Astrocyte (in vitro differentiated cells and primary cell): ENCODE measurements at places on chromosomes 11 and 22. TPM values are rescaled to one million over a fixed set of nuclear protein-coding genes. Genes with fewer than 3 reads are reported as not detected.

The OR51E2 gene
- total RNA-seq = 0.27 and 0.38 TPM in 2 replicates

The TAF6L gene
- total RNA-seq = 14.7 and 15.1 TPM in 2 replicates

- DNase-seq = no peak
- no peak overlapping the region for H3K27ac ChIP-seq
- peaks cover 10% of the 10 kb centered on the region for H3K27me3 ChIP-seq
- no peak overlapping the region for H3K4me3 ChIP-seq
- H3K4me1 ChIP-seq = peaks cover 37% of the 10 kb centered on the region
- H3K36me3 ChIP-seq = no peaks in the 10 kb centered on the region
These were observed 53.5 kb downstream of the CYTH4 start for GRCh38 chr22:37335806-37336199.

DNA sequence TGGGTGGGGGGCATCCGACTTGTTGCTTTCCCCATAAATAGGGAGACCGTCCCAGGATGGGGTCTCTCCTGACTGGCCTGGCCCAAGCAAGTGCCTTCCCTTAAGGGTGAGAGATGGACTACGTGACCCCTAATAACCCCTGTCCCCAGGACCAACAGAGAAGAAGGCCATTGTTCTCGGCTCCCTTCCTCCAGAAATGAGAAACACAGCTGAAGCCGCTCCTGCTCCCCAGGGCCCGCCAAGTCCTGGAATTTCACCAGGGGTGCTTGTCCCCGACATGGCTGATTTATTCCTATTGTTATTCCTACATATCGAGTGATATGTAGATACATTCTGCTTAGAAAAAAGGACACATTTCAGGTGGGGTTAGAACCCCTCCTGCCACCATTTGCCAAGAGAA lies 100.8 kb downstream of the TP53I11 start:
- H3K4me3 ChIP-seq = no peak overlapping the region
- H3K4me1 ChIP-seq = no peaks in the 10 kb centered on the region
- H3K27me3 ChIP-seq = peaks cover 22% of the 10 kb centered on the region

DNA sequence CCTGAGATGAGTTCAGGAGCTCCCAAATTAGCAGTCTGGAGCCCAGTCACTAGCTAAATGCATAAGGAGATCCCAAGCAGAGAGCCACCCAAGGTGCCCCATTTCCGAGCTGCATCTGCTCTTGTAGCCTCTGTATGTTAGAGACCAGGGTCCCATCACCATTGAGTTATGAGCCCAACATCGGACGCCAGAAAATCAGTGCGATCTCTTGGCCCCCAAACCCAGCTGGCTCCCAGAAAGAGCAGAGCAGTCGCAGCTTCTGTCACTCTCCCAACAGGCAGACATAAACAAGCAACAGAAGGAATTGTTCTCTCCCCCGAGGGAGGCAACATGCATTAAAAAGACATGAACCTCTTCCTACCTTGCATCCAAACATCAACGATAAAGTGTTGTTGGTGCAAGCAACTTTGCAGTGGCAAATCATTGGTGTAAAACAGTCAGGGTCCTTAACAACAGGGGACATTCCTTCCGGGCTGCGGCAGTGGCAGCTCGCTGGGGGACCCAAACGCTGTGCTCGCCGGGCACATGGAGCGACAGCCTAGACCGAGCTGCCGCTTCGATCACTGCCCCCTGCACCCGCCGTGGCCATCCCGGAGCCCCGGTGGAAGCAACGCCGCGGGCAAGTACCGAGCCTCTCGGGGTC lies 907.1 kb downstream of the DLG2 start:
- H3K27me3 ChIP-seq = peaks cover 16% of the 10 kb centered on the region
- peak overlapping the region; percentile 53 for H3K4me3 ChIP-seq
- no peak overlapping the region for H3K27ac ChIP-seq
- peaks cover 3% of the 10 kb centered on the region for H3K4me1 ChIP-seq

The BEST1 gene
- total RNA-seq = 0.60 and 0.66 TPM in 2 replicates

DNA sequence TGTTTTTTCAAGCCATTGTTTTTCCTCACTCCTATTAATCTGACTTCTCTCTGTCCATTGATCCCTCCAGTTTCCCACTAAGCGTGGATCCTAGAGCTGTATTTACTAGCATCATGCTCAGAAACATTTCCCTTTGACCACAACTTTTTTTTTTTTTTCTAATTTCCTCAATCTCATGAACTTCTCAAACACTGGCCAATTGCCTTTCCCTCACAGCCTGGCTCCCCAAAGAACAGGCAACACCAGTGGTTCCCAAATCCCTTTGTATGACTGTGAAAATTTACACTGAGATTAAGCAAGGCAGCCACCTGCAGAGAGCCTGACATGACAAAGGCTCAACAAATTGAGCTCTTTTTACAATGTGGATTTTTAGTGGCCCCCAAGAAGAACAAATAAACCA lies 1.4 kb upstream of the TPP1 start:
- H3K36me3 ChIP-seq = no peaks in the 10 kb centered on the region
- H3K4me1 ChIP-seq = peaks cover 30% of the 10 kb centered on the region
- no peaks in the 10 kb centered on the region for H3K27me3 ChIP-seq

DNA sequence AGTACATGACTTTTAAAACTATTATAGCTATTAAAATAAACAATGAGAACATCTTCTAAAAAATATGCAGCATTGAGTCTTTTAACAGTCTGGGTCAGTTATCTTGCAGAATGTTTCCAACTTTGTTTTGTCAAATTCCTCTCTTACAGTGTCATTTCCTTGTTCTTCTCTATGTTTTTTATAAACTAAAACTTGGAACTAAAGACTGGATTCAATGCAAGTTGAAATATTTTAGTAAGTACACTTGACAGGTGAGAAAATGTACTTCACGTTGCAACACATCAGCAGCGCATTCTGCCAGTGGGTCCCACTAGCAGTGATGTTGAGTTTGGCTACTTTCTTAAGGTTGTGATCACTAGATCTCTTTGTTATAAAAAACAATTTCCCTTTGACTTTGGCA lies 1407.6 kb upstream of the RAG2 start:
- H3K27me3 ChIP-seq = no peaks in the 10 kb centered on the region
- no peak overlapping the region for H3K4me3 ChIP-seq
- peaks cover 5% of the 10 kb centered on the region for H3K4me1 ChIP-seq

The CD3D gene
- total RNA-seq = 0.61 TPM in 1 of 2 replicates, not detected in the other

DNA sequence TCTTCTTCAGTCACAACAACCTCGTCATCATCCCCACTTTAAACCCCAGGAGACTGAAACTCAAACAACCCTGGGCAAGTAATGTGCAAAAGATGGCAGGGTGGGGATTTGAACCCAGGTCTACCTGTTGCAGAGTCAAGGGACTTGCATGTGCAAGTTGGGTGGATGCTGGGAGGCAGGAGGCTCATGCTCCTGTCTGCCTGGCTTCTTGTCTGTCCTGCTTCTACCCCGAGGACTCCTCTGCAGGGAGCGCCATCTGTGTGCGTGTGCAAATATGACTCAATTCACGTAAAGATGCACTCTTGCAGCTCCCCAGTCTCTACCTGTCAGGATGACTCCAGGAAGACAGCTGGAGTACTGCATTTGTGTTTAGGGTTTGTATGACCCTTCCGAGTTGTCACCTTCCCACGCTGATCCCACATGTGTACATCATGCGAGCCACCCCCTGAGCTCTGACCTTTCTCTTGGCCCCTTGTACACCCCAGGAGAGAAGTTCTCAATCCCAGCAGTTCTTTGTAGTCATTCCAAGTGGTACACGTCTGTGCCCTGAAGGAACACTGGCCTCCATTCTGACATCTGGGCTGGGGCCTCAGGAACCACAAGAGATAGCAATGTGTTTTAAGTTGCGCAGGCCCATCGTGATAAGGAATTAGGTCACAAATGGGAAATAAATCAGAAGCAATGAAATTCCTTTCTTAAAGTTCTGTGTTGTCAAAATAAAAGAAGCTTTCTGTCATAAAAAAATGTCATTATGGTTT lies 95.7 kb downstream of the CWC15 start:
- H3K4me1 ChIP-seq = peaks cover 28% of the 10 kb centered on the region
- H3K36me3 ChIP-seq = peaks cover 25% of the 10 kb centered on the region
- peak overlapping the region; percentile 90 for H3K27ac ChIP-seq

GRCh38 chr11:64841592-64842365 lies 2.7 kb downstream of the CDC42BPG start:
- no peaks in the 10 kb centered on the region for H3K27me3 ChIP-seq
- H3K36me3 ChIP-seq = no peaks in the 10 kb centered on the region
- no peak for DNase-seq
- H3K27ac ChIP-seq = no peak overlapping the region

- H3K27ac ChIP-seq = no peak overlapping the region
- no peaks in the 10 kb centered on the region for H3K27me3 ChIP-seq
- H3K4me1 ChIP-seq = no peaks in the 10 kb centered on the region
- no peaks in the 10 kb centered on the region for H3K36me3 ChIP-seq
These were observed 40.9 kb upstream of the MRPL17 start for GRCh38 chr11:6724013-6724412.

- no peak overlapping the region for H3K4me3 ChIP-seq
- no peaks in the 10 kb centered on the region for H3K4me1 ChIP-seq
- no peak overlapping the region for H3K27ac ChIP-seq
These were observed 45.0 kb downstream of the LARGE1 start for GRCh38 chr22:33875316-33875715.

- DNase-seq = peak; percentile 93
- peak overlapping the region; percentile 53 for H3K27ac ChIP-seq
- no peak overlapping the region for H3K4me3 ChIP-seq
- peaks cover 21% of the 10 kb centered on the region for H3K4me1 ChIP-seq
These were observed 52.6 kb downstream of the ARHGAP42 start for GRCh38 chr11:100739666-100740065.

- H3K27me3 ChIP-seq = no peaks in the 10 kb centered on the region
- no peaks in the 10 kb centered on the region for H3K36me3 ChIP-seq
- peaks cover 10% of the 10 kb centered on the region for H3K4me1 ChIP-seq
These were observed 883.5 kb downstream of the OPCML start for GRCh38 chr11:132648851-132649250.

- H3K27ac ChIP-seq = no peak overlapping the region
- no peaks in the 10 kb centered on the region for H3K27me3 ChIP-seq
- no peaks in the 10 kb centered on the region for H3K36me3 ChIP-seq
- DNase-seq = no peak
- no peak overlapping the region for H3K4me3 ChIP-seq
- no peaks in the 10 kb centered on the region for H3K4me1 ChIP-seq
These were observed 9.2 kb downstream of the MUC2 start for GRCh38 chr11:1083621-1084551.

The HORMAD2 gene
- not detected in 2 replicates for total RNA-seq

GRCh38 chr11:109697140-109697843 lies 275.3 kb downstream of the C11orf87 start:
- H3K4me1 ChIP-seq = no peaks in the 10 kb centered on the region
- DNase-seq = peak; percentile 32
- no peak overlapping the region for H3K27ac ChIP-seq

DNA sequence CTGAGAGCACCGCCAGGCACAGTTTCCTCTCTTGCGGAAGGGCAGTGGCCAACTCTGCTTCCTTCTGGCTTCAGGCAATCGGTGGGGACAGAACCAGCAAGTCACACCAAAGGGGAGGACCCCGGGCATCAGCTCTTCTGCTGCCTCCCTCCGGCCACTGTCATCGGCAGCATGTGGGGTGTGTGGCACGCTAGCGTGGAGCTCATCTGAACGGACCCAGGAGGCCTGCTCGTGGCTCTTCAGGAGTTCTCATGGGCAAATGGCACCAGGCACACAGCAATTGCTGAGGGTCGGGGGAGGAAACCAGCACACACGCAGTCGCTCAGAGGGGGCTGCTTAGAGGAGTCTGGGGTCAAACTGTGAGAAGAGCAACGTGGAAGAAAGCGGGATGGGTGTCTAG lies 26.9 kb downstream of the B3GAT1 start:
- no peak overlapping the region for H3K27ac ChIP-seq
- H3K27me3 ChIP-seq = no peaks in the 10 kb centered on the region
- no peaks in the 10 kb centered on the region for H3K36me3 ChIP-seq
- no peak overlapping the region for H3K4me3 ChIP-seq

DNA sequence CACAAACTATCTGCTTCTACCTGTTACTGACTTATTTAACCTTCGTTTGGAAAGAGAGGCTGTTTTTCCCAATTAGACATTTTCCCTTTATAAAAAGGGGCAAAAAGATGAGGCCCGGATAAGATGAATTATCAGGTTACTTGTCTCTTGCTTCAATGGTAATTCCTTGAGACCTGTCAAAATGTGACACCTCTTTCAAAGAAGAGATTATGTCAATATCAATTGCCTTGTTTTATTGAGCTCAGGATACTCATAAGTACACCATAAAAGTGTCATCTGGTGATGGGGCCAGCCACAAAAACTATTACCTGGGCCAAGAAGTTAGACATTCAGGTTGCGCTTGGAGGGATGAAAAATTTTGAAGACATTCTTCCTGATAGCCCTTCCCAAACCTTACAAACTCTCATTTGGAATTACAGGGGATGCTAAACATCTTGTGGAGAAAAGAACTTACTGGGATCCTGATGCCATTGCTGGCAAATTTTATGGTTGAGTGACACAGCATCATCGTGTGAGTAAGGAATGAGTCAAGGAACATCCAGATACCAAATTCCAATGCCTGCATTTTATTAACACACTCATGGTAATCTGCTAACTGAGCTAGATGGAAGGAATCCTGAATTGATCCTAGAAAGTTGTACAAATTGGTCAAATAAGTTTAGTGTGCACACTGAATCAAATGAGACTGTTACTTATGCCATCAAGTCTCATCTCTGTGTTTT lies 1071.2 kb downstream of the LRRC4C start:
- DNase-seq = peak; percentile 54
- H3K4me1 ChIP-seq = peaks cover 3% of the 10 kb centered on the region
- no peaks in the 10 kb centered on the region for H3K36me3 ChIP-seq
- peak overlapping the region; percentile 18 for H3K27ac ChIP-seq
- H3K27me3 ChIP-seq = no peaks in the 10 kb centered on the region
- H3K4me3 ChIP-seq = no peak overlapping the region

DNA sequence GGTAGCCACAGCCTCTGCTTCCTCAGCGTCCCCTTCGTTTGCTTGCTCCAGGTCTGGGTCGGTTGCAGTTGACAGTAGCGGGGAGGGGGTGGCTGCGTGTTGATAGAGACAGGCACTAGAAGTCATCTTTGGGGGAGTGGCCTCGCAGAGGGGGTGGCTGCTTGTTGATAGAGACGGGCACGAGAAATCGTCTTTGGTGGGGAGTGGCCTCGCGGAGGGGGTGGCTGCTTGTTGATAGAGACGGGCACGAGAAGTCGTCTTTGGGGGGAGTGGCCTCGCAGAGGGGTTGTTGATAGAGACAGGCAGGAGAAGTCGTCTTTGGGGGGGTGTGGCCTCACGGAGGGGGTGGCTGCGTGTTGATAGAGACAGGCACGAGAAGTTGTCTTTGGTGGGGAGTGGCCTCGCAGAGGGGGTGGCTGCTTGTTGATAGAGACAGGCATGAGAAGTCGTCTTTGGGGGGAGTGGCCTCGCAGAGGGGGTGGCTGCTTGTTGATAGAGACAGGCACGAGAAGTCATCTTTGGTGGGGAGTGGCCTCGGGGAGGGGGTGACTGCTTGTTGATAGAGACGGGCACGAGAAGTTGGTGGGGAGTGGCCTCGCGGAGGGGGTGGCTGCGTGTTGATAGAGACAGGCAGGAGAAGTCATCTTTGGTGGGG lies 328.3 kb downstream of the TBC1D22A start:
- peaks cover 27% of the 10 kb centered on the region for H3K4me1 ChIP-seq
- peak; percentile 35 for DNase-seq
- H3K27me3 ChIP-seq = no peaks in the 10 kb centered on the region

- H3K36me3 ChIP-seq = peaks cover 4% of the 10 kb centered on the region
- H3K27me3 ChIP-seq = peaks cover 2% of the 10 kb centered on the region
- no peak for DNase-seq
- no peak overlapping the region for H3K27ac ChIP-seq
- no peak overlapping the region for H3K4me3 ChIP-seq
These were observed 1.9 kb upstream of the NDUFV1 start for GRCh38 chr11:67604815-67605214.

- no peak for DNase-seq
- H3K36me3 ChIP-seq = no peaks in the 10 kb centered on the region
- H3K4me1 ChIP-seq = no peaks in the 10 kb centered on the region
These were observed 7.0 kb upstream of the SWAP70 start for GRCh38 chr11:9656864-9657263.
